ENCODE measurements at places on chromosomes 12 and 14.

- no peak for DNase-seq
These were observed 54.0 kb downstream of the ADGRD1 start for GRCh38 chr12:131007740-131008117.

GRCh38 chr14:31969699-31970240 lies 107.3 kb upstream of the ARHGAP5 start:
- no peak for DNase-seq

GRCh38 chr12:105481392-105482300 lies 151.2 kb downstream of the C12orf75 start:
- DNase-seq: no peak

- DNase-seq: no peak
These were observed 8.9 kb downstream of the C3AR1 start for GRCh38 chr12:8057306-8057705.

- no peak for DNase-seq
These were observed 400.8 kb downstream of the GXYLT1 start for GRCh38 chr12:41743835-41744234.

DNA sequence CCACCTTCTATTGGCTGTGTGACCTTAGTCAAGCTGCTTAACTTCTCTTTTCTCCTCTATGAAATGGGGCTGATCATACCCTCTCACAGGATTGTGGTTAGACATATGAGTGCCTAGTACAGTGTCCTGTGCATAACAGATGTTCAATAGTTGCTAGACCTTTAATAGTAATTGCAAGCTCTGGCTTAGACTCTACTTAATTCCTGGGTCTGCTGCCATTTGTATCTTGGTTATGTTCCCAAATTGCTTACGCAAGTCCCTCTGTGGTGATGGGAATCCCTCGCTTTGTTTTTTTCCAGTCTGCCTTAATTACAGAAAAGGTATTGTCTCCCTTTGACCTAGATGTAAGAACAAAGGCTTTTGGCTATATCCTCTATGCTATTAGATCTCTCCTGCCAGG lies 15.1 kb downstream of the SUDS3 start:
- DNase-seq: no peak

- DNase-seq: no peak
These were observed 440.4 kb downstream of the ADAMTS20 start for GRCh38 chr12:43111608-43112007.

DNA sequence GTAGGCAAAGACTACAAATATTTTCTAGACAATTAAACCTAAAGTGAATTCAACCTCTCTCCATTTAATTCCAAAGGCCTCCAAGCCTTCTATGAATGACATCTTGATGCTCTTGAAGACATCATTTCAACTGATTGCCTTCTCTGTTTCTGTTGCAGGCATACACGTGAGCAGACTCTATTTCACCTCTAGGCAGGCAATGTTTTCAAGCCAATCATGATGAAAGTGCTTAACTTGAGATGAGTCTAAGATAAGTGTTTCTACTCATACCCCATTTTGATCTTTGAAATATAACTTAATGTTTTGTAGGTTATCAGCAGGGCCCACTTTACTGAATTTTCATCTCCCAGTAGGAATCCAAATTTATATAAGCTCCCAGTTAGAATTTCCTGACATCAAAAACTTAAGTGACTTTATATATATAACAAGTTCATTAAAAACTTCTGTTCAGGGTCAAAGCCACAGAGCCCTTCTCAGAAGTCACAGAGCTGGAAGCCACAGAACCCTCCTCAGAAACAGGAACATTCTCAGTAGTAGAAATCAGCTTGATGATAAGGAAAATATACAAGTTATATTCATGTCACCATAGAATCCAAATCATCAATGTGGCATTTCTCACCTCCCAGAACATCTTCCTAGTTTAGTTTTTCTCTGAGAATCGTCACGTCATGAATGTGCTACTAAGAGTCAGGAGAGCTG lies 108.5 kb downstream of the PHLDA1 start:
- DNase-seq: no peak

GRCh38 chr12:88925454-88925853 lies 345.2 kb upstream of the KITLG start:
- no peak for DNase-seq

- no peak for DNase-seq
These were observed 11.1 kb downstream of the TXNRD1 start for GRCh38 chr12:104226672-104227071.

DNA sequence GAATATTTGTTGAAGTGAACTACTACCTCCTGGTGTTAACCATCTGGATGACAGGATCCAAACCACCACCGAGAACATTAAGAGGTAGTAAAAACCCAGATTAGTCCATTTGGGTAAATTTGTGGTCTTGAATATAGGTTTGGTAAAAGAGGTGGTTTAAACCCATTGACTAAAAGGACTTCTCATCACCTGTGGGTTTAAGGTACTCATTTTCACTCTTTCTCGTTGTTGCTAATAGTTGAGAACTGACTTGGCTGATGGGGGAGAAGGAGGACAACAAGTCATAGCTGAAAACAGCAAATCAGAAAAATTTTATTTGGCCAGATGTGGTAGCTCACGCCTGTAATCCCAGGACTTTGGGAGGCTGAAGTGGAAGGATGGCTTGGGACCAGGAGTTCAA lies 59.2 kb downstream of the ACADS start:
- DNase-seq: no peak

DNA sequence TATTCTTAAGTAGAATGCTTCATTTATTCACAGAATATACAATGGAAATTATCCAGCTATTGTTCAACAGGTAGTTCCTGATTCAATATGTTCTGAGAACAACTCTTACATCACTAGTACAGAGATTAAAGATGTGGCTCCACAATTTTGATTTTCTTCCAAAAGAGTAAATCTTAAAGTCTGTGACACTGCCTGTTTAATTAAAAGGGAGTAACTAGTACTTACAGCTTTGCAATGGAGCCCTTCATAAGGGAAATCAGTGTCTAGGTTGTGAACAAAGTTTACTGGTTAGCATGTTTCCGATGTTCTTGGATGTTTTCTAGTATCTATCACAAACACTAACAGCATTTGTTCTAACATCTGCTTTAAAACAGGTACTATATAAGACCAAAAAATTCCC lies 30.8 kb downstream of the MIA2 start:
- DNase-seq: no peak

DNA sequence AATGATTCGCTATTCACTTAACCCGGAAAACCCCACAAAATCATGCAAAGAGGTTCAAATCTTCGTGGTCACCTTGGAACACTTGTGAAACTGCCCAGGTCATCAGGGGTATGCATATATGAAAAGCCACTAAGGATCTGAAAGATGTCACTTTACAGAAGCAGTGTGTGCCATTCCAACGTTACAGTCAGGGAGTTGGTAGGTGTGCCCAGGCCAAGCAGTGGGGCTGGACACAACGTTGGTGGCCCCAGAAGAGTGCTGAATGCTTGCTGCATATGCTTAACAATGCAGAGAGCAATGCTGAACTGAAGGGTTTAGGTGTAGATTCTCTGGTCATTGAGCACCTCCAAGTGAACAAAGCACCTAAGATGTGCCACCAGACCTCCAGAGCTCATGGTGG lies 51.1 kb upstream of the EIF5 start:
- DNase-seq: no peak

DNA sequence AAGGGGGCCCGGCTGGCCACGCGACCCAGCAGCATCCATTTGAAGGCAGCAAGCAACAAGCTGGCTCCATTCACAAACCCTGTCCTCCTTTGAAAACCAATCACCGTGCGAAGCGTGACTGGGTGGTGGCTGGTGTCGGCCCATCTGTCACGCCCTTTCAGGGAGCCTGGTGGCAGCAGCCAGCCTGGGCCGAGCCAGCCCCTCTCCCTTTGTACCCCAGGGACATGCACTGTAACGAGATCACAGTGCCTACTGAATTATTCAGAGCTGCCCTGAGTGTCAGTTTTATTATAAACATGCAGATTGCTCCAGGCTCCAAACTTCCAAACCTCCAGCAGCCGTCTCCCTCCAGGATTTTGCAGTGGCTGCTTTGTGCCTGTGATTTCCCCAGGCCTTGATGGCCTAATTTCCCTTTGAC lies 22.3 kb upstream of the CTDSP2 start:
- no peak for DNase-seq

DNA sequence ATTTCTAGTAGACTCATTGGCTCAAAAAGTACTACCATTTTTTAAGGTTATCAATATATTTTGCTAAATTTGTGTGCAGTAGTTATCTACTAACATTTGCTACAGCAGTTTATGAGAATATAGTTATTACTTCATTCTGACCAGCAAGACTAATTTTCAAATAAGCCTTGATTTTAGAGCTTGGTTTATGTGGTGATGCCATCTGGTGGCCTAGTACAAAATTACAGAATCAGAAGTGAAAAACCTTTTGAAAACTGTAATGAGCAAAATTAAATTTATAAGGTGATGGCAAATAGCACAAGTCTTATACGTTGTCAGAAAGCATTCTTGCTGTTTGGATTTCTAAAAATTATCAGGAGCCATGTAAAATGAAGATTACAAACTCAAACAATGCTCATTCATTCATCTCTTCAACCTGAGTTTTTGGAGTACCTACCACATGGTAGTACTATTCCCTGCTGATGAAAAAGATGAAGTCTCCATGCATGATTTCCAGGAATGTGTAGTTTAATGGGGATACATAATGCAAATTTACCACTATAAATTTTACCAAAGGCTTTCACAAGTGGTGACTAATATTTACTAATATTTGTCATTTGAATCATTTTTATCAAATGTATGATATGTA lies 51.0 kb downstream of the MAGOHB start:
- no peak for DNase-seq

DNA sequence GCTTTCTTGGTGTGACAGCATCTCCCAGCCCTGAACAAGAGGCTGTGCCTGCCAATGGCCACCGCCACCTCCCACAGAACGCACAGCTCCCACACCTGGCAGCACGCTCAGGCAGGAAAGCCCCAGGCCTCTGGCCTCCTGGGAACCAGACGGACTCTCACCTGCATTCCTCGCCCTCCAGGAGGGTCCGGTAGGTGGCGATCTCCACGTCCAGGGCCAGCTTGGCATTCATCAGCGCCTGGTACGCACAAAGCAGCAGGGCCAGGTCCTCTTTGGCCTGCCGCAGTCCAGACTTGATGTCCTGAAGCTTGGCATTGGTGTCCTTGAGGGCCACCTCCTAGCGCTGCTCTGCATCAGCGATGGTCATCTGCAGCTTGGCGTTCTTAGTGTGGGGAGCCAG lies 12.1 kb upstream of the KRT77 start:
- no peak for DNase-seq

DNA sequence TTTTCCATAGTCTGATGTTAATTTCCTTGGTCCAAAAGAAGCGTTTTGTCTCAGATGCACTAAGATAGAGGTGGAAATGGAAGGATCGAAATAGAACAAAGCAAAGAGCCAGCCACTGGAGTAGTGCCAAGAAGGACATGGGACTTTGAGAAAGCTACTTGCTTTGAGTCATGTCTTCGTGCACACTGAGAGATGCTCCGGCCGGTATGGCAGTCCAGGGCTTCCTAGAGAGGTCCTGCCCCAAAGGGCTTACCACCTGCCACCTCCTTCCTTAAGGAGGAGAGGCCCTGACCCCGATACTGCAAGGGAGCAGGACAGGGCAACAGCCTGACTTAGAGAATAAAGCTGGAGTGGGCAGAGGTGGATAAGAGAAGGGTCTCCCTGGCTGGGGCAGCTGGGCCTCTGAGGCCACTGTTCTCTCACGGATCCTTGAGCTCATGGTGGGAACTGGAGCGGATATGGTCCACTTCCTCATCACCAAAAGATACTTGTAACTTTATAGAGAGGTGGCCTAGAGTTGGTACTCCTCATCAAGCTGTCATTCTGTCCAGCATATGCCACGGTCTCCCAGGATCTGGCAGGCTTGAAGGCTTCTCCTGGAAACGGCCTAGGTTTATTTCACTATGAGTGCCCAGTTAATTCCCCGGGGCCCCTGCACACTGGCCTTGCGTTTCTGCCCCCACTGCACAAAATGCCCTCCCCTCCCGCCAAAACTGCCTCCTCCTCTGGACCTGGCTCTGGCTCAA lies 57.4 kb downstream of the FOXN3 start:
- DNase-seq: no peak

DNA sequence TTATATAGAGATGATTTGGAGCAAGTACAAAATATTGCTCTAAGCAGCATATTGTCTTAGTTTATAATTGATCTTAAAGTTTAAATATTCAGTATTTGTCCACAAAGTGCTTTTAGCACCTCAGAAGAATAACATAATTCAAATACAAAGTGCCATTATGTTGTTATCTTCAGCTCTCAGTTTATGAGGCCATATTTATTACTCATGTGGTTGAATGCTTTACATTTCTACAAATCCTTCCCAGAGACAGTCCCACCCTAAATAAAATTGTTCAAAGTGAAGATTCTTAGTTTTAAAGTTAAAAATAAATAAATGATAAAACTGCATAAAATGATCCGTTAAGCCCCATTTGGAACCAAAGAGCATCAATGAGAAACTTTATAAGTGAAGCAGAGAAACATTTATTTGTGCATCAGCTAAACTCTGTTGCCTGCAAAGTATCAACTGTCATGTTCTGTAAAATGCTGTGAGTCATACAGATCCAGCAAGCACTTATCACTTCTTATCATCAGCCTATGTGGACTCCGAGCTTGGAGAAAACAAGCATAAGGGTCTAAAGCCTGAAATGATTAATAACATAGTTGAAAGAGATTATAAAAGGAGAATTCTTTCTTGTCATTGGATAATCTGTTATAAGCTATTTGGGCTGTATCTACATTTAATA lies 218.9 kb downstream of the ADAMTS20 start:
- no peak for DNase-seq

DNA sequence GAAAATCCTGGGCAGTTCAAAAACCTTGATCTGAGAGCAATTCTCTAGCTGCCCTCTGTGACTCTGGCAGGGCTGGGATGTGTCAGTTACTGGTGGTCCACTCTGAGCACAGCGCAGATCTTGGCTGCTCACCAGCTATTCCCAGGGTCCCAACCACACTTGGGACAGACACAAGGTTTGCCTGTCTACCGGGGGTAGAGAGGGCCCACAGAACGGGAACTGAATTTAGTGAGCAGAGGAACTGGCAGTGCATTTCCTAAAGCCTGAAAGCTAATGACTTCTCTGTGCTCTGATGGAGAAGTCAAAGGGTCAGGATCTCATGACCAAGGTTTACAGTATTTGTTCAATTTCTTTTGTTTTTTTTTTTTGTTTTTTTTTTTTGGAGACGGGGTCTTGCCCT lies 2.6 kb downstream of the PDE6H start:
- no peak for DNase-seq

DNA sequence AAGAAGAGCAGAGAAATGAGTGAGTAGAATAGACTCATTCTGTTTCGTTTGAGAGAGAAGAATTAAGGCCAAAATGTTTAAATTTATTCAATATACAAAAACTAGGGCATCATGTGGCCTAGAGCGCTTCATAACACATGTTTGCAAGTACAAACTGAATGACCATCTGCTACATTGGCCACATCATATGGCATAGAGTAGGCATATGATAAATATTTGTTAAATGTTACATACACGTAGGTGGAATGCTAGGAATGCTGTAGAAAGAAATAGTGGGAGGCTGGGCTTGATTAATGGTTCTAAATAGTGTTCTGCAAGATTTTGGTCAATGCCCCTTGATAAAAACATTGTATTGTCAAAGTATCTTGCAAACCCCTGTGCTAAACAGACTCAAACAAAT lies 10.8 kb downstream of the MGP start:
- DNase-seq: no peak

Data from activated CD8-positive, alpha-beta memory T cell treated with anti-CD3 and anti-CD28 coated beads for 24 hours (primary cell).